NCI-H82 (cell line): ENCODE measurements at places on chromosomes 2 and 18.

GRCh38 chr2:105874466-105874865 is 129.8 kb downstream of the NCK2 start:
- DNase-seq: no peak

DNA sequence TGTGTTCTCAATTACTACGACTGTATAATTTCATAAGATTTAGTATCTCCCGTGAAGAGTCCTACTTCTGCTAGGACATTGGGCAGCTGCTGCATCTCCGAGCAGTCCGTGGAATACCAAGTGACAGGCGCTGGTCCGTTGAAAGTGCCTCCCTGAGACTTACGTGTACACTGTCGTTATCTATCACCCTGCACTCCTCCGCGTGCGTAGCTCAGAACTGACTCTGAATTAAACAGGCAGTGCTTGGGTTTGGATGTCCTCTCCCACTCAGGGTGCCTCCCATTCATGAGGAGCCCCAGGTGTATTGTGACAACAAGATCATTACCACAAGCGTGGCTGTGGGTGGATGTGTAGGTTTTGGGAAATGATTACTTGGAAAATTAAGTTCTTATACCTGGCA is 148.4 kb downstream of the SH3RF3 start:
- no peak for DNase-seq

- no peak for DNase-seq
Observed at GRCh38 chr2:196884368-196884767, 42.1 kb downstream of the PGAP1 start.

DNA sequence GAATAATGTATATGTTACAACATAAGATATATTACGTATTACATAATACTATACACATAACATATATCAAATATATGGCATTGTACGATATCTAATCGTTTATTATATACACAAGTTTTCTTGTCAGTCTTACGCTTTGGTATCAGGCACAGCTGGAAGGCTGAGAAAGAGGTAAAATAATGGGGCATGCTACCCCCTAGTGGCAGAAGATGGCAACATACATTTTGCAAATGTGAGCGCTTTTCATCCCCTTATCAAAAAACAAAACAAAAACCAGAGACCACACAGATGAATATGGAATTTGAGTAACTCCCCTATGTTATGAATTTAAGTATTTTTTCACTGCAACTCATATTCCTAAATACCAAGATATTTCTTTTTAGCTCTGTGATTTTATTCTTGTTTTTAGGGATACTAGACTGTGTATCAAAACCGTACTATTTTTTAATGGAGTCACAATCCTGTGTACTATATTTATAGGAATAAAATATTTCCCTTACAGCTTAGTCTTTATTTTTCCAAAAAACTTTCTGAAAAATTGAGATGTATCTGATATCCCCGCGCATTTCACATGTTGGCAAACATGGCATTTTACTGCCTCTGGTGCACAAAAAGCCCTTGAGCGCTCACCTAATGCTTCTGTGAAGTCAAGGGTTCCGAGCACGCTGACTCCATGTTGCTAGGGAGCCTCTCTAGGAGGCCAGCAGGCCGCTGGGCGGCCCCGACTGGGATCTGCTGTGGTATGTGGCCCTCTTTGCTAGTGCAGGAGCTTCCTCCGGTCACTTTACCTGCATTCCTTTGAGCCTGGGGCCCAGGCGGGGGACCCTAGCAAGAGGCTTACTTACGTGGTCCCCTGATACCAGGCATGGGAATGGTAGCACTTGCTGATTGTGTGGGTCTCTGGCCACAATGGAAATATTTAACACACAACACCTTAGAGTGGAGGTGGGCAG is 62.5 kb downstream of the SLC4A3 start:
- peak; percentile 78 for DNase-seq

DNA sequence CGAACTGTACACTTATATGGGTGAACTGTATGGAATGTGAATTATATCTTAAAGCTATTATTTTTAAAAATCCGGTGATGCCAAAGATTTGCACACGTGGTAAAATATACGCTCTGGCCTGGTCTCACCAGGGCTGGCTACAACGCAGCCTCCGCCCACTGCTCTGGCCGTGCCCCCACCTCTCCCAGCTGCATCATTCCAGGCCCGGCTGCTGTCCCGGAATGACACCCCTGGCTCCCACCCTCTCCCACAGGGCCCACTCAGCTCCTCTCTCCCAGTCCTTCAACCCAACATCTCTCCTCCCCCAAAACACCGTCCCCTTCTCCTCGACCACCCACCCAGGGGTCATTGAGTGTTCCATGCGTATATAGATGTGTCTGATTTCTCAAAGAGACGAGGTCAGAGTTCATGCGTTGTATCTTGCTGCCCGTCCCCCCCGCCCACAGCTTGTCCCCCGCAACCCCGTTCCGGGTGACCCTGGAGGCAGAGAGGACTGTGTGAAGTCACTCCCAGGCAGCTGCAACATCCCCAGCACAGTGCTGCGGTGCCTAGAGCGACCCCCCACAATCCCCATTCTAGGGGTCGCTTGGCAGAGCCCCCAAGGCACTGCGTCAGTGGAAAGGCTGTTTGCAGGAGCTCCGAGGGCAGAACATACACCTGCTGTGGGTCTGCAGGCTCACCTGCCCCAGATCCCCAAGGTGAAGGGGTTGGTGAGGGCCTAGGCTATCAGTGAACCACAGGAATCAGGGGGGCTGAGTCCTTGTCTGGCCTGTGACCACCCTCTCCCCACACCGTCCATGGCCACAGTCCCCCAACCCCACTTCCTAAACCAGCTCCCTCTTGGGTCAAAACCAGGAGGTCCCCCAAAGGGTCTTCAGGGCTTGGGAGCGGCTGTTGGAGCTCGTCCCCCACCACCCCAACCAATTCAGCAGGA is 13.3 kb downstream of the DNMT3A start:
- DNase-seq: no peak

- DNase-seq: no peak
Observed at GRCh38 chr2:44889096-44889495, 52.4 kb upstream of the SIX3 start.

DNA sequence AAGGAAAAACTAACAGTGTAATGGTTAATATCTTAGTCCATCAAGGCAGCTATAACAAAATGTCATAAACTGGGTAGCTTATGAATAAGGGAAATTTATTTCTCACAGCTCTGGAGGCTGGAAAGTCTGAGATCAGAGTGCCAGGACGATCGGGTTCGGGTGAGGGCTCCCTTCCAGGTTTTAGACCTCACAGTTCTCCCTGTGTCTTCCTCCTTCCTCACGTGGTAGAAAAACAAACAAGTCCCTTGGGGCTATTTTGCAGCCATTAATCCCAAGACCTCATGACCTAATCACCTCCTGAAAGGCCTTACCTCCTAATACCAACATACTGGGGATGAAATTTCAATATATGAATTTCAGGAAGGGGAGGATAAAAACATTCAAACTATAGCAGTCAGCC is 455.9 kb downstream of the CNTNAP5 start:
- DNase-seq: peak; percentile 87

- peak; percentile 76 for DNase-seq
Observed at GRCh38 chr2:100053087-100053885, 89.1 kb downstream of the AFF3 start.

- DNase-seq: peak; percentile 10
Observed at GRCh38 chr2:153819501-153819900, 52.2 kb upstream of the GALNT13 start.

- peak; percentile 18 for DNase-seq
Observed at GRCh38 chr2:78068808-78069207, 546.6 kb upstream of the LRRTM4 start.

DNA sequence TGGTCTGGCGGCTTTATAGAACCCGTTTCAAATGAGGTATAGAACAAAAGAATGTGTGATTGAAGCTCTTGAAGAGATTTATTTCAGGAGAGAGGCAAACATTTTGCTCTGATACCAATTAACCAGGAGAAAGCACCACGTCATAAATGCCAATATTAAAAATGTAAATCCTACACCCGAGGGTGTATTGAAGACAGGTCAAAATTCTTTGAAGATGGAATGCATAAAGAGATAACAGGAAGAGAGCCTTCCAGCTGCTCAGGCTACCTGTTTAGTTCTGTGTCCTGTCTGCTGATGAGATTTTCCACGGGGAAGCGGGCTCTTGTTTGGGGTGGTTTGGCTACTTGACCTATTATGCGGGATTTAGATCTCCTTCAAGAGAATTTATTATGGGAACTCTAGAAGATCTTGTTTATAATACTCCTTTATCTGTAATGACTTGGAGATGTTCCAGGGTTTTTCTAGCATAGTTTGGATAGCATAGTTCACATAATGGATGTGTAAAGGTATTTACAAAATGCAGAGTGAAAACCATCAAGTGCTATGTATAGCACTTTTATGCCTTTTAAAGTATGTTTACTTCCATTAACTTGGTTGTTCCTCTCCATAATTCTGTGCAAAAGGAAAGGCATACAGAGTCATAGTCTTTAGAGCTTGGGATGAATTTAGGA is 204.5 kb upstream of the SPRED2 start:
- no peak for DNase-seq

- peak; percentile 72 for DNase-seq
Observed at GRCh38 chr18:48949606-48950535, 894 bp downstream of the SMAD7 start.

- DNase-seq: no peak
Observed at GRCh38 chr2:26682155-26682554, 10.4 kb upstream of the KCNK3 start.

- no peak for DNase-seq
Observed at GRCh38 chr2:1369905-1370304, 43.4 kb upstream of the TPO start.

GRCh38 chr2:234328444-234328990 is 168.4 kb downstream of the ARL4C start:
- no peak for DNase-seq

GRCh38 chr18:28034567-28034966 is 142.4 kb downstream of the CDH2 start:
- no peak for DNase-seq

GRCh38 chr18:75246721-75247610 is 36.4 kb downstream of the TSHZ1 start:
- no peak for DNase-seq

DNA sequence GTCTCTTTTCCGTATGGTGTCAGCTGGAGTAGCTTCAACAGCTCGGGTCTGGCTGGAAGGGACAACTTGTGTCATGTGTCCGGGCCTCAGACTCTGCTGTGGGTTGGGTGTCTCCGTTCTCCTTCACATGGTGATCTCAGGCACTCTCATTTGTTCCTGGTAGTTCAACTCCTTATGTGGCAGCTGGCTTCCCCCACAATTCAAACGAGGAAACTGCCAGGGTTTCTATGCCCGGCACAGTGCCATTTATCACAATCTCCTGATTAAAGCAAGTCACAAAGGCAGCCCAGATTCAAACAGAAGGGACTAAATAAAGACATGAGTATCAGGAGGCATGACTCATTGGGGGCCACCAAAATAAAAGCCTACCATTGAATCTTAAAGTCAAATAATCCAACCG is 22.7 kb downstream of the MRO start:
- no peak for DNase-seq

DNA sequence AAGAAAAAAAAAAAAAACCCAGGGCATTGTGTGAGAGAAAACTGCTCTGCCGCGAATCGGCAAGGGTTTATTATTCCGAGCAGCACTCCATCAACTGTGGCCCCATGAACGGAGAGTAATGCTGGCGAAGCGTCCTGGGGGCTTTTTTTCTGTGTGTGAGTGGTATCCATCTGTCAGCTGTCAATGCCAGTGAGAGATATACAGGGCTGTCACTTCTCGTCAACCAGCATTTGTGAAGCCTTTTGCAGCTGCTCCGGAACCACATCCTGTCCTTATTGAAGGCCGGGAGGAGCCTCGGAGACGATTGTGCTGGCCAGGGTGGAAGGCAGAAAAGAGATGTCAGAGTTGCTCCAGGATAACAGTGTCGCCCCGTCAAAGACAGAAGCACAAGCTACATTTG is 356.9 kb upstream of the SMIM21 start:
- peak; percentile 88 for DNase-seq

DNA sequence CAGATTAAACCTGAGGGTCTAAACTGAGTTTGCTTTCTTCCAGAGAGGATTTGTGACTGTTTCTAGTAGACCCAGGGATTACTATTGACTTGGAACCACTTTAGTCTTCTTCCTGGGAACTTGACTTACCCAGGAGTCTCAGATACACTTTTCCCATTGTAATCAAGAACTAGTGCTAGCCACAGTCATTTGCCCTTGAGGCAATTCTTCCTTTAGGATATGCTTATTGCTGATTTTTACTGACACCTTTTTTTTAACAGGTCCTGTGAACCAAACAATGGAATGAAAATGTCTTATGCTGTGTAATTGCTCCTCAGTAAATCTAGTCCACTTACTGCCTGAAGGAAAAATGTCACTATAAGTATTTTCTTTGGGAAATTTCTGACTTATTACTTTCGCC is 78.3 kb downstream of the TAF4B start:
- DNase-seq: no peak

- DNase-seq: no peak
Observed at GRCh38 chr2:72828840-72829507, 3.1 kb upstream of the EXOC6B start.

DNA sequence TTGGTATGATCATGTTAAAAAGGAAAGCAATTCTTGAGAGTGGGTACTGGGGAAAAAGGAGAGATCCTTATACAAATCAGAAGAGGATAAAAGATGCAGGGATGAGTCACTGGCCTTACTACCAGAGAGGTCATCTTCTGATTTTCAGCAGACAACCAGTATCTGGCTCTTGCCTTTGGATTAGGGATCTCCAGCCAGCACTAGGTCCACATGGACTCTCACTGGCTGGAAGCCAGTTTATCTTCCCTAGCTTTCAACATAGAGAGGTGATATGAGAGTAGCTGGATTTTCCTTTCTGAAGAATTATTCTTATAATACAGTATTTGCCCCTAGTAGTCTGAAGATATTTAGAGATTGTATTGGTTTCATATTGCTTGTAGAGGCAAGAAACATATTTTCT is 30.2 kb downstream of the CERKL start:
- DNase-seq: no peak

GRCh38 chr18:36809590-36810381 is 19.0 kb downstream of the TPGS2 start:
- peak; percentile 83 for DNase-seq

DNA sequence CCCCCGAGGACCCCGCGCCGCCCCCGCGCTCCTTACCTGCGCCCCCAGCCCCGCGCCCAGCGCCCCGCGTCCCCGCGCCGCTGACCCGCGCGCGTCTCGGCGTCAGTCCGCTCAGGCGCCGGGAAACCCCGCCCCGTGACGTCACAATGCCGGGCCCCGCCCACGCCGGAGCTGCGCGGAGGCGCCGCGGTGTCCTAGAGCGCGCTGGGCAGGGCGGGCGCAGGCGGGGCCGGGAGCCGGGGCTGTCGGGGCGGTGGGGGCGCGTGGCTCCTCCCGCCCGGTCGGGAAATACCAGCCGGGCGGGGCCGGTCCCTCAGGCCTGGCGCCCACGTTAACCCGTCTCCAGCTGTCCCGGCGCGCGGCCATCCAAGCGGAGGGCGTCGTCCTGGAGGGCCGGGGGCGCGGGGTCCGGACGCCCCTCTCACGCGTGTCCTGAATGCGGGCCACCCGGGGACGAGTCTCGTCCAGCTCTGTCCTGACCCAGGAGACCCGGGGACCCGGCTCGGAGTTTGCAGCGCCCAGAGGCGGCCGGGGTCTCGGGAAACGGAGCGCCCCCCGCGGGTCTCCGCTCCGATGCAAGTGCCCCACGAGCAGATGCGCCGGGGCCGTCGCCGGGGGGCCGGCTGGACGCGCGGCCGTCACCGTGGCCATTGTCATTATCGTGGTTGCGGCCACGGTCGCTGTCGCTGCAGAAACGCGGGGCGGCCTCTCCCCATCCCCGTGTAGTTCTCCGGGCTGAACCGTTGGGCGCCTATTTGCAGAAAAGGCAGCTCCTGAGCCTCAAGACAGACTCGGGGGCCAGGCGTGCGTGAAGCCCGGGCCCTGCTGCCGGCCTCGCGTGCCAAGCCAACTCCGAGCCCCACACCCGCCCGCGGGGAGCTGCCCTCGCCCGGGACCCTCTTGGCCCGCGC is at the start of gene SLC66A2:
Gene SLC66A2, minus strand, starts transcription at position 109 of the 911 bp plus-strand sequence. CDS start 727 bp downstream, outside the sequence.
- DNase-seq: peak; percentile 89
